ENCODE measurements at places on chromosomes 2 and 18.

- DNase-seq, result no peak
Measured at GRCh38 chr2:43323857-43324256, 97.5 kb upstream of the ZFP36L2 start.

GRCh38 chr2:11771971-11772615 is 25.7 kb downstream of the LPIN1 start:
- no peak for DNase-seq

DNA sequence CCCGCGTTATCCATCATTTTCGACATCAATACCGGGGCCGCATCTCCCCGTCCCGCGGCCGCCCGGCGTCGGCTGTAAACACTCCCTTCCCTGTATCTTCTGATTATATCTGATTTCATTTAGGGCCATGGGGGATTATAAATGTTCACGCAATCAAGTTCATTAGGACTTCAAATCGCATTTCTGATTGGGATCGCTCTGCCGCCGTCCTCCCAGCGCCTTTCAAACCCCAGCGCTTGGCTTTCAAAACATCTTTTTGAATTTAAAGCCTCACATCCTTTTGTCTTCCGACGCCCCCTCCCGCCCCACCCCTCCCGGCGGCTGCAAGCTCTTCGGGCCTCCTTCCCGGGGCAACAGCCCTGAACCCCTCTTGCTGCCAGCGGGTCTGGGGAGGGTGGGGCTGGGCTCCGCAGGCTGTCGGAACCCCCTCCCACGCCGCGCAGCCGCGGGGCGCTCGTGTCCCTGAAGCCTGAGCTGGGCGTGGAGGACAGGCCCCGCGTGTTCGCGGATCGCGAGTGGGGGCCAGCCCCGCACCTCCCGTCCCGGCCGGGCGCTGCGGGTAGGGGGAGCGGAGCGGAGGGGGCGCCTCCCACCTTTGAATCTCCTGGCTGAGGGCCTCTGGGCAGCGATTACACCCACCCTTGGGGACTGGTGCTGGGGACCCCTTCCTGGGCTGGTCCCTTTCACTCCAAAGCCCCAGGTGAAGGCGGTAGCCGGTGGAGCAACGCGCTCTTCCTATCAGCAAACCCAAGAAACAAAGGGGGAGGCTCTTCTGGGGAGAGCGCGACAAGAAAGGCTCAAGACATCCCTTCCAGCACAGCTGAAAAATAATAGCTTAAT is 11.3 kb upstream of the GBX2 start:
- peak; percentile 63 for DNase-seq

DNA sequence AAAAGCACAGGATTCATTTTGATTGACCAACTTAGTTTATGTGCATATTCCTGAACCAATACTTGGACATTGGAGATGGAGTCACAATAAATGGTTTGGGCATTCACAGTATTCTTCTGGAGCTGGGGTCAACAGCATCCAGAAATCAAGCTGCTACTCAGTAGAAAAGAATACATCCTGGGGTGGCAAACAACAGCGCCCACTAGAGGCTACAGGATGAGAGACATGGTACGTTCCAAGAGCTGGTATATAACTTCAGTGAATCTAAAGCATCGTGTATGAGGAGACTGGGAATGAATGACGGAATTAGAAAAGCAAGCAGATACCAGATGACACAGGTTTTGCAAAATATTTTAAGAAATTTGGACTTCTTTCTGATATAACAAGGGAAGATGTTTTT is 142.9 kb upstream of the FIGN start:
- DNase-seq, result peak; percentile 51

DNA sequence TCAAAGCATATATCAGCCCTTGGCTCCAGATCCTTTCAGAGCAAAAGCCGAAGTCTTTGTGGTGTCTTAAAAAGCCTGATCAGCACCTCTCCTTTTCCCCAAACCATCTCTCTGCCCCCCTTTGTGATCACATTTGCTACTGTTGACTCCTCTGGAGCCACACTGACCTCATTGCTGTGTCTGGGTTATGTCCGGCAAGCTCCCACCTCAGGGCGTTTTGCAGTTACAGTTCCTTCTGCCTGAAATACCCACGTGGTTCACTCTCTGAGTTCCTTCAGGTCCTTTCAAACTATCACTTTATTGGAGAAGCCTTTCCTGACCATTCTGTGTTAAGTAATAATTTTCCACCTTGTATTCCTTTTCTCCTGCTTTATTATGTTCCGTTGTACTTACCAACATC is 11.8 kb downstream of the C2orf69 start:
- DNase-seq, result no peak

GRCh38 chr2:43707255-43708015 is 31.2 kb upstream of the C1GALT1C1L start:
- peak; percentile 79 for DNase-seq
